ENCODE measurements at places on chromosomes 7 and 10.

GRCh38 chr10:83816942-83817341 lies 322.4 kb upstream of the GHITM start:
- no peak for DNase-seq

- no peak for DNase-seq
Observed at GRCh38 chr10:47143072-47143471, 156.9 kb upstream of the GDF10 start.

- no peak for DNase-seq
Observed at GRCh38 chr7:99111591-99111990, 32.3 kb downstream of the SMURF1 start.

GRCh38 chr7:29039821-29040578 lies 81.9 kb upstream of the TRIL start:
- DNase-seq, result no peak

- DNase-seq, result no peak
Observed at GRCh38 chr7:112877691-112878460, 87.7 kb upstream of the TMEM168 start.

GRCh38 chr10:26327811-26328210 lies 110.3 kb upstream of the APBB1IP start:
- DNase-seq, result no peak
